ENCODE measurements at places on chromosomes 13 and 19.

DNA sequence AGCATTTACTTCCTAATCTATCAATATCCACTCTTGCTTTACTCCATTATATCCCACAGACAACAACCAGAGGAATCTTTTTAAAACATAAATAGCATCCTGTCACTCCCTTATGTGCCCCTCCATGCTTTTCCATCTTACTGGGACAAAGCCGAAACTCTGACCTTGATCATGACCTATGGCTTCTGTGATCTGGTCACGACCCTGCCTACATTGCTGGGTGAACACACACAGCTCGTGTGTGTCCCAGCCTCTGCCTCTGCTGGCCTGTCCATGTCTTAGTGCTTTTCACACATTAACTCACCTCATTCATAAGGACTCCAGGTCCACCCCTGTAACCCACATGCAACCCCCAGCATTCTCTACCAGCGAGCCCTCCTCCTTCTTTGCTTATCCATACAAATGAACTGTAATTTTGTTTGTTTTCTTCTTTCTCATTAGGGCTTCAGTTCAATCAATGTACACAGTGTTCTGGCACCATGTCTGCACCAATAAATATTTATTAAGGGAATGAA, 95.9 kb upstream of the RAP2A start:
- DNase-seq: no peak

DNA sequence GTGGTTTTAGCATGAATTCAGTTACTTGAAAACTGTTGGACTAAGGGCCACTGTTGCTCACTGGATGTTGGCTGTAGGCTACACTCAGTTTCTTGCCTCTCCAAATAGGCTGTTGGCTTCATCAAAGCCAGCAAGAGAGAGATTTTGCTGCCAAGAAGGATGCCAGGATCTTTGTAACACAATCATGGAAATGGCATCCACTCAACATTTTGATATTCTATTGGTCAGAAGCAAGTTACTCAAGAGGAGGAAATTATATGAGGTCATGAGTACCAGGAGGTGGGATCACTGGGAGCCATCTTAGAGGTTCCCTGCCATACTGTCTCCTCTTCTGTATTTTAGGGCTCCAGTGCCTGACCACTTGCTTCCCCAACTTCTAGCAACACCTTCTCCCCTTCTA, 30.6 kb downstream of the SYDE1 start:
- DNase-seq: no peak

- DNase-seq: no peak
These were observed 298.3 kb downstream of the DIAPH3 start for GRCh38 chr13:59865398-59865797.

GRCh38 chr13:78714717-78715116, 55.8 kb upstream of the OBI1 start:
- DNase-seq: no peak

- DNase-seq: no peak
These were observed 236.5 kb downstream of the DCLK1 start for GRCh38 chr13:35894636-35895035.

DNA sequence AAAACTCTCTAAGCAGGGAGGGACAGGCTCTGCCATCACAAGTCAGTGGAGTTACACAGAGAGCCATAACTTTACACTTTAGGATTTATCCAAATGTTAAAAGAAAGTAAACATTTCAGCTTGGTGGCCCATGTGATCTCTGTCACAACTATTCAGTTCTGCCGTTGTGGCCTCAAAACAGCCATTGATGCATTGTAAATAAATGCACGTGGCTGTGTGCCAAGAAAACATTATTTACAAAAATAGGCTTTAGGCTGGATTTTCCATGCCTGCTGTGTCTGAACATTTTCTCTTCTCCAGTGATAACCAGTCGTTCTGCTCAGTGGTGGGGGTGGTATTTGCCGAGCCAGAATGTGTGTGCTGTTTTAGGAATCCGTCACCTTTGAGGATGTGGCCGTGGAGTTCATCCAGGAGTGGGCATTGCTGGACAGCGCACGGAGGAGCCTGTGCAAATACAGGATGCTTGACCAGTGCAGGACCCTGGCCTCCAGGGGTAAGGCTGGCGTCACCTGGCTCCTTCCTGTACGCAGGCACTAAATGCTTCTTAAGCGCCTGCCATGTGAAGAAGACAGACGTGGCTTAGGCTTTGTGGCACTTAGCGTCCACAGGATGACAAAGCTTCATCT, 4.9 kb downstream of the ZNF333 start:
- no peak for DNase-seq

GRCh38 chr19:8214802-8215201, 5.6 kb downstream of the CERS4 start:
- DNase-seq: no peak

DNA sequence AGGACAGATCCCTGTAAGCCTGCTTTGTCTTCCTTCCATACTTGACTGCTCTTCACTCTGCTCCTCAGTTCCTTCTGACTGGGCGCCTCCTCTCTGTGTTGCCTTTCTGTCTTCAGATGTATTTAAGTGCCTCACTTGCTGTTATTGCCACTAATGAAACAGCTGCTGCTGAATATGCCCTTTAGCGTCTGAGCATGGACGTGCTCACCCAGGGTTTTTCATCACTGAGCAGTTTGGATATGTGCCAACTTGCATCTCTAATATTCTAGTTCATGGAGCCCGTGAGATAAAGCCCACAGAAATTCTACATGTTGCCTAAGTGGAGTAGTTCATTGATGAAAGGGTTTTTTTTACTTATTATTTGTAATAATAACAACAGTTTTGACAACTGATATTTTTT, 198.2 kb downstream of the MYO16 start:
- DNase-seq: no peak

DNA sequence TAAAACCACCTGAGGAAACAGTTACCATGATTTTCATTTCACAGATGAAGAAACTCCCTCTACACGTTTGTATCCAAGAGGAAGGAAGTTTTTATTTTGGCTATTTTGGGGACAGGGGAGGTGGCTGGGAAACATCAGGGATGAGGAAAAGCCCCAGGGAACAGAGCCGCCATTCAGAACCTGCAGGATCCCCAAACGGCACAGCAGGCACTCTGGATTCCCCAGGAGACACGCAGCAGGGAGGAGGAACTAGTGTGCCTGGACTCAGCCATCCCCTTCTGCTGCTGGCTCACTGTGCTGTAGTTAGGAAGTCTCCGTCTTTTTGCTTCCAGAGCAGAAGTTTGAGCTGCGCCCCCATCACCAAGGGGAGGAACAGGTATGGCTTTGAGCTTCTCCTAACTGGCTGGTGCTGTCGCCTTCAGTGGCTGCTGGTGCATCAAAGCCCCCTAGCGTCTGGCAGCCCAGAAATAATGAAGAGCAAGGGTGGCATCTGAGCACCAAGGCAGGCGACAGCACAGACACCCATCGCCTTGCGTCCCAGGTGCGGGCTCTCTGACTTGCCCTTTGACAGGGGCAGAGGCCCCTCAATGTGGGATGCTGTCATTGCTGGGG, 4.2 kb downstream of the NAPA start:
- DNase-seq: no peak

- no peak for DNase-seq
These were observed 4.6 kb downstream of the TCF3 start for GRCh38 chr19:1647501-1648458.
